ENCODE measurements at places on chromosomes 3 and 15.

DNA sequence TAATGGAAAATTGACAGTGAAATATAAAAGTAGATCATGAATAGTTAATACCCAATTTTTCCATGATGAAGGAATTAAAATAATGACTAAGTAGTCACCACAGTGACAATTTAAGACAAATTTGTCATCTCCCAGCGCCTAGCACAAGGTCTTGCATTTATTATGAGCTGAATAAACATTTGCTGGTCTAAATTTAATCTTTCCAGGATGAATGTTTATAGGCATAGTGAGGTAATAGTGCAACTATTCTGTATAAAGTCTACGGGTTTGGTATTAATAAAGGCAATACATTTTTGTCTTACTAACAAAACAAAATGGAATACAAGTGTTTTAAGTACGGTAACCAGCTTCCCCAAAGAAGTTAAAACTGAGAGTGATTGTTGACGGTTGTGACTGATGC, 209.3 kb downstream of the CD47 start:
- DNase-seq: no peak

- DNase-seq: no peak
These were observed 207.3 kb downstream of the PLCL2 start for GRCh38 chr3:17091910-17092582.

DNA sequence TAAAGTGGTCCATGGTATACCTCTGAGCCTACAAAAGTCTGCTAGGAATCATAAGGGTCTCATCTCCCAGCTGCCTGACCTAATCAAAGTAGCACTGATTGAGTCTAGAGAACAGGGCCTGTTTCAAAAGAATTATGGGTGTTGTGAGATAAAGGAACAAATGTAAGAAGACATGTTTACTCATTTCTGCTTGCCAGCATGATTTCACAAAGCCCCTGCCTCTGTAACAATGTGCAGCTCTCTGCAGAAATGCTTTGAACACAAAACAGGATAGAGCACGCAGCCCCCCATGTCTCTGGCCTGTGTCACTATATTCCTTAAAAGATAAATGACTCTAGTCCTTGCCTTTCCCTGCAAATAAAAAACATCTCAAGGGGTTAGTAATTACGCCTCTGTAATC, 94.7 kb upstream of the IGSF10 start:
- no peak for DNase-seq

GRCh38 chr3:119662604-119663373, 2.4 kb upstream of the POPDC2 start:
- DNase-seq: no peak

DNA sequence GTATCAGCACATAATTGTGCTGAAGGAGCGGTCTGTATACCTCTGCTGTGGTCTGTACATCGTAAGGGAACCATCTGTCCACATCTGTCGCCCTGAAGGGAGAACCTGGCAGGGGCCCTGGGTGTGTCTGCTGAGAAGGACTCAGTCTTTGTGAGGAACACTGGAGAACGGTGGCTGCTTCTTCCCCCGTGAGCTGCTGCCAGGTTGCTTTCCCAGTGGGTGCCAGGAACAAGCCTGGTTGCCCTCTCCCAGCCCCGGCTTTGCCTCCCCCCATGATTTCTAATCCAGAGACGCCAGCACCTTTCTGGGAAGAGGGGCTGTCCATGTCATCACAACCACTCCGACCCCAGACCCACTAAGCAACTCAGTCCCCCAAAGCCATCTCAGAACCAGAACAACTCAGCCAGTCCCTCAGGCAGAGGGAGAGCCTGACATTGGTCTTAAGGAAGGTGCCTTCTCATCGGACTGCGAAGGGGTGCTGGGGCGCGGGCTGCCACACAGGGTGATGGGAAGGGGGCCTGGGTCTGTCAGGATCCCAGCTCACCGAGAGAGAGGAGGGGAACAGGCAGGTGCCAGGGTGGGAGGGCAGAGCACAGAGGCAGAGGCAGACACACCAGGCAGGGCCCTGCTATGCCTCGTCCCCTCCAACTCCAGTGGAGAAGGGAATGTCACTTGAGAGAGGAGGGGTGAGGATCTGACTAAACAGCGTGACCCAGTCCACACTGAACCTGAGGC, 8.5 kb downstream of the TNK2 start:
- DNase-seq: no peak

DNA sequence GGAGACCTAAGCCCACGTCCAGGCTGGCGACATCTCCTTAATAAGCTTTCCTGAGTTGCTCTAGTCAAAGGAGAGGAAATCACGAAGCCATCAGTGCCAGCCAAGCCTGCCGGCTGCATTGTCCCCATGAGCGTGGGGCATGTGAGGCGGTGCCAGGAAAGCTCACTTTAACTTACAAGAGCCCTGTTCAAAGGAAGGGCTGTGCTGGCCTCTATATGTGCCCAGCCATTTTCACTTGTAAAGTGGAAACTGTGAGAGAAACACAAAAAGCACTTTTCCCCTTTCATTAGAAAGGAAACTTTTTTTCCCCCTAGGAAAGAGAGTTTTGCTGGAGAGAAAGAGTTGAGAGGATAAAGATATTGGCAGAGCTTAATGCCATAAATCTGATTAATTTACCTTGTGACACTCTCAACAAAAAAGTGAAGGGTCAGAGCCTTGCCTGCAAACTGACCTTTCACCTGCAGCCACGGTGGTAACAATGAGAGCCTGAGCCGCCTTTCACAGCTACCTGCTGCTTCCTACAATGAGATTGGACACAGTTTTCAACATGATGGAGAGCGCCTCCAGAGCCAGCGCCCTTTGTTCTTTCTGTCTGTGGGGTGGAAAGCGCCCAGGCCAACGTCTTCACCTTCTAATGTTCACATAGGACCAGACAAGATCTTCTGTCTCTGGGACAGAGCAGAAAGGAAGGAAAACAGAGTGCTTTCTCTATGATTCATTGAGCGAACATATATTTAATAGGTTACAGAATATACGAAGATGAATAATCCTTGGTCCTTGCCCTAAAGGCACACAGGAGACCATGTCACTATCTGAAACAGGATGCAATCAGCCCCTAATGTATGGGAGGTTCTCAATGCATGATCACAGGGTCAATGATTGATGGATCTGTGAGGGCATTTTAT, 233.1 kb upstream of the HES1 start:
- no peak for DNase-seq

- DNase-seq: no peak
These were observed 57.0 kb downstream of the ISG20 start for GRCh38 chr15:88695691-88696251.

GRCh38 chr3:41974223-41974622, 12.3 kb upstream of the ULK4 start:
- no peak for DNase-seq

GRCh38 chr15:49178497-49178896, 8.4 kb downstream of the GALK2 start:
- DNase-seq: no peak
